K562 (cell line): ENCODE measurements at places on chromosomes 16 and 17.

GRCh38 chr16:85029981-85030401, 2.4 kb downstream of the KIAA0513 start:
- DNase-seq = no peak

DNA sequence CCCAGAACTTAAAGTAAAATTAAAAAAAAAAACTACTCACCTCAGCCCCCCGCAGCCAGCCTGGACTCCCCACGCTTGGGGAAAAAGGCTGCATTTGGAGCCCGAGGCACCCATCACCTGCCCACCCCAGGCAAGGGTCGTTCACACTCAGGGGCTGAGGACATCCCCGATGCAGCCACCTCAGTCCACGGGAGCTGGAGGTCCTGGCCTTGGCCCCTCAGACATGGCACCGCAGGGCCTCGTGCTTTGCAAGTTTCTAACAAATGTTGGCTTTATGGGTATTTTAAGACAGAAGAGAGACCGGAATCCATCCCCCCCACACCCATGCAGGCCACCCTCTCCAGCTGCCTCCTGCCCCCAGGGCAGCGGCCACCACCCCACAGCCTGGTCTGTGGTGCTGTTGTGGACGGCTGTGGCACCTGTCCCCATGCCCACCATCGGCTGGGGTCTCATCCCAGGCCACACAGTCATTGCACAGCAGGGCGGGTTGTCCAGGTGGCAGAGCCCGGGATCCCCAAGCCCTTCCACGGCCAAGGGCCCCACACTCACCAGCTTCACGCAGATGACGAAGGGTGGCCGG, 116.4 kb upstream of the ZNF750 start:
- no peak for DNase-seq

DNA sequence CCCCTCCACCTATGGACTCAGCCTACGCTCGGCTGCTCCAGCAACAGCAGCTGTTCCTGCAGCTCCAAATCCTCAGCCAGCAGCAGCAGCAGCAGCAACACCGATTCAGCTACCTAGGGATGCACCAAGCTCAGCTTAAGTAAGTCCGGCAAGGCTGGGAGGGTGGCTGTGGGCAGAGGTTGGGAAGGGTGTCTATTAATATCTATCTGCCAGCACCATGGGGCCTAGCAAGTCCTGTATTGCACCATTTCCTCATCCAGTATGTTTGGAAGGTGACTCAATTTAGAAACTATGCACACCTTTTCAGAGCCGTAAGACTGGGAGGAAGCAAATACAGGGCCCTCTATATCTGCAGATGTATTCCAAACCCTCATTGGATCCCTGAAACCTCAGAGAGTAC, 45.0 kb upstream of the ARHGAP44 start:
- DNase-seq = no peak

GRCh38 chr16:54934481-54935265, 4.0 kb downstream of the IRX5 start:
- DNase-seq = no peak

GRCh38 chr16:1333149-1333812, at the start of gene BAIAP3:
Gene BAIAP3 (plus strand): TSS chr16:1333645. CDS start chr16:1338550, 4,905 bp downstream.
- DNase-seq = peak; percentile 74

- no peak for DNase-seq
These were observed 10.9 kb upstream of the TMEM170A start for GRCh38 chr16:75475420-75475847.

DNA sequence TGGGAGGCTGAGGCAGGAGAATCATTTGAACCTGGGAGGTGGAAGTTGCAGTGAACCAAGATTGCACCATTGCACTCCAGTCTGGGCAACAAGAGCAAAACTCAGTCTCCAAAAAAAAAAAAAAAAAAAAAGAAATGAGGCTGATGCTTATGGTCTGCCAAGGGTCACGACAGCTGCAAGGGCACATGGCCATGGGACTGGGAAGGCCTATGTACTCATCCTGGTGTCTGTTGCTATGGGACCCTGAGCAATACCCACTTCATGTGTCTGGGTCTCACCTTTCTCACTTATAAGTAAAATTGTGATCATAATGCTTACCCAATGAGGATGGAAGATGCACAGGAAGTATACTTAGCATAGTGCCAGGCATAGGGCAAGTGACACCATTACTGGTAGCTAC, 16.6 kb downstream of the MIEF2 start:
- no peak for DNase-seq

DNA sequence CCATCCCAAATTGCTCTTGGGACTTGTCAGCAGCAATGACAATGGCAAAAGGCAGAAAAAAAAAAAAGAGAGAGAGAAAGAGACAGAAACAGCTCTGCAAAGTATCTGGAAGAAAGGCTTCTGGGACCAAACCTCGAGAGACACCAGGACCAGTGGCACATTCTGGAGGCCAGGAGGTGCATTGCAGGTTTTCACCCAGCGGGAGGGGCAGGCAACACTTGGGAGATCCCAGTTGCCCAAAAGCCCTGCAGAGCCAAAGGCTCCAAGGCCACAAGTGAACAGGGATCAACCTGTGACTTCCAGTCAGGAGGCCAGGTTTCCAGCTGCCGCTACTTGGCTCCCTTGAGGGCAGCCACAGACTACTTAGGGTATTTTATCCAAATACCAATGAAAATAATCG, 110.8 kb upstream of the CDH5 start:
- DNase-seq = no peak

DNA sequence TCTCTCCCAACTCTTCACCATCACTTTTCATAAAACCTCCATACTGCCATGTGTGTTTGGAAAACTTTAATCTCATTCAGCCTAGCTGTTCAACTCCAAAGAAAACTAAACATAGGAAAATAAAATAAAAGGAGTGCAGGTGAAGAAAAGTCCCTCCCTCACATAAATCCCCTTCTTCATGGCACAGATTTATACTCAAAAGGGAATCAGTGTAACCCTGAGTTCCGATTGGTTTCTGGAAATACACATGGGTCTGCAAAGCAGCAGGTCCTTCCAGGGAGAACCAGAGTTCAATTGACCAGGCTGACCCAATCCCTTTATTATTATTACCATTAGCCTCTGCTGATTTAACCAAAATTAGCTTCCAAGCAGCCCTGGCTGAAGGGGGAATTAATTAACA, 8.9 kb upstream of the HOXB2 start:
- DNase-seq = no peak

DNA sequence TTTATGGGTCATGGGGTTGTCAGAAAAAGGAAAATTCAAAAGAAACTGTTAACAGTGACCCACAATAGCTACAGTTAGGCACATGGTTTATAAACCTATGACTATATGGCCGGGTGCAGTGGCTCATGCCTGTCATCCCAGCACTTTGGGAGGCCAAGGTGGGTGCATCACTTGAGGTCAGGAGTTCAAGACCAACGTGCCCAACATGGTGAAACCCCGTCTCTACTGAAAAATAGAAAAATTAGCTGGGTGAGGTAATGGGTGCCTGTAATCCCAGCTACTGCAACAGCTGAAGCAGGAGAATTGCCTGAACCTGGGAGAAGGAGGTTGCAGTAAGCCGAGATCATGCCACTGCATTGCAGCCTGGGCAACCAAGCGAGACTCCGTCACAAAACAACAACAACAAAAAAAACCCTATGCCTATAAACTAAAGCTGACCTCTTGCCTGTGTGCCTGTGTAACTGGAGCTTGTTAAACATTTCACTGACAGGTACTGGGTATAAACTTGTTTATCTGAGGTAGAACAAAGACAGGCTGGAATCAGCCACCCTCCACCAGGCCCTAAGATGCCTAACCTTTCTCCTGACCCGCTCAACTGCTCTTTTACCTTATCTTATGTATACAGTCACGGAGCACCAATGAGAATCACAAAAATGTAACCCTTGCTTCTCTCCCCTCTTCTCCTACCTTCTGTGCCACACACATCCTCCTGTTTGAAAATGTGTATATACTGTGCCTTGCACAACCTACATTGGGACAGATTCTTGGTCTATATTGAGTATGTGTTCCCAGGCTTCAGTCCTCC, 62.9 kb upstream of the ATF7IP2 start:
- DNase-seq = peak; percentile 67

DNA sequence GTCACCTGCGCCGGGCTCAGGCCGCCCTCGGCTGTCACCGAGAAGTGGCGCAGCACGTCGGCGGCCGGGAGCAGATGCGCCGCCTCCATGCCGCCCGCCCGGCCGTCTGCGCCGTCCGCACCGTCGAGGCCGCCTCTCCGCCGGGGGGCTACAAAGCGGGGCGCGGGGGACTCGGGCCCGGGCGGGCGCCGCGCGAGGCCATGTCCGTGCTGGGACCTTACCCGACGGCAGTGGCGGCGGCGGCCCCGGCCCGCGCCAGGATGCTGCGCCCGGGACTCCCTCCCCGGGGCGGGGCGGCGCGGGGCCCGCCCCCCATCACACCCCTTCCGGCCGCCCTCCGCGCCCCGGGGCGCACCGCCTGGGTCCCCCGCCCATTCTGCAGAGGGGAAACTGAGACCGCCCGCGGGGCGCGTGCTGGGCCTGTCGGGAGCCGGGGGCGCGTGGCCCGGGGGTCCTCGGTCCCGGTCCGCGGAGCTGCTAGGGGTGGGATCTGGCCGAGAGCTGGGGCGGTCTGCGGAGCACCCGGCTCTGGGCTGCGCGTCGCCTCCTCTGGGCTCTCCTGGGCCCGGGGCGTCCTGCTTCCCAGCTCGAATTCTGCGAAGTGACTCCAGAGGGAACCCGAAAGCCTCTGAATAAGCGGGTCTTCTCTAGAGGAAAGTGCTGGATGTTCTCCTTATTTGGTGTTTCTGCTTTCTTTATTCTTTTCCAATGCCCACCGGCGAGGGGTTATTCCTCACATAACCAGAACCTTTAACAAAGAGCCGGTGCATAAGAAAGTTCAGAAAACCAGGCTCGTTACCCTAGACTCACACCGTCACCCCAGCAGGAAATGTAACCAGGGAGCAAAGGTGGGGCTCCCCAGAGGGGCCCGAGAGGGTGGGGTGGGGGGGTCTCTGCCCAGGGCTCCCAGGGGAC, at the start of gene ATP2A3:
TSS of gene ATP2A3 (minus strand) at position 235 of the 915 bp plus-strand sequence. CDS start at position 89, 146 bp downstream.
- DNase-seq = peak; percentile 76

- peak; percentile 63 for DNase-seq
These were observed 88.2 kb upstream of the CORO6 start for GRCh38 chr17:29710891-29711418.

GRCh38 chr17:3961564-3962047, 2.6 kb downstream of the ATP2A3 start:
- no peak for DNase-seq

DNA sequence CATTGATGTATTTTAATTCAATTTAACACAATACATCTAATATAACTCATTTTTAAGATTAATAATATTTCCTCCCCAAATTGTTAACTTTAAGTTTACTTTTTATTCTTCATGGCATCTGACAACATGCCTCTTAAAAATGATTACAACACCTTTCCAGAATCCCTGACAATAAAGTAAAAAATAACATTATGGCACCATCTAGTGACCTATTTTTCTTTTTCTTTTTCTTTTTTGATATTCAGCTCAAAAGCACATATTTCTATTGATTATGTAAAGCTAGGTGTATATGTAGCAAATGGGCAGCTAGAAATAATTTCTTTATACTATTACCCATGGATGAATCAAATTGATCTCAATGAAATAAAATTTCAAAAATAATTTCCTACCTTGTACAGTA, 834.3 kb upstream of the CDH8 start:
- no peak for DNase-seq

GRCh38 chr17:68737761-68738443, 136.7 kb upstream of the FAM20A start:
- DNase-seq = no peak

GRCh38 chr16:78684030-78684611, 584.7 kb downstream of the WWOX start:
- no peak for DNase-seq

DNA sequence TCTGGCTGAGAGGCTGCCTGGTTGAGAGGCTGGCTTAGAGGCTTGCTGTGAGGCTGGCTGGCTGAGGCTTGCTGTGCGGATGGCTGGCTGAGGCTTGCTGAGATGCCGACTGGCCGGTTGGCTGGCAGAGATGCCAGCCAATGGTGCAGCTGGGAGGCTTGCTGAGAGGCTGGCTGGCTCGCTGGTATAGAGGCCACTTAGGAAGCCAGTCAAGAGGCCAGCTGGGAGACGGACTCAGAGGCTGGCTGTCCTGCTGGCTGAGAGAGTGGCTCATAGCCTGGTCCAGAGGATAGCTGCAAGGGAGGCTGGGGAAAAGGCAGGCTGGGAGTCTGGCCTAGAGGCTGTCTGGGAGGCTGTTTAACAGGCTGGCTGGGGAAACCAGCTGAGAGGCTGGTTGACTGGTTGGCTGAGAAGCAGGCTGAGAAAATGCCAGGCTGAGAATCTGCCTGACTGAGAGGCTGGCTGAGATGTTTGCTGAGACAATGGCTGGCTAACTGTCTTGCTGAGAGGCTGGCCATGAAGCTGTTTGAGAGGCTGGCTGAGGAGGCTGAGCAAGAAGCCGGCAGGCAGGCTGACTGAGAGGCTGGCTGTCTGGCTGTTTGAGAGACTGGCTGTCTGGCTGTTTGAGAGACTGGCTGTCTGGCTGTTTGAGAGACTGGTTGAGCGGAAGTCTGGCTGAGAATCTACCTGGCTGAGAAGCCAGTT, 37.5 kb upstream of the ACSM2B start:
- DNase-seq = no peak

GRCh38 chr17:34826332-34826731, 134.9 kb downstream of the CCT6B start:
- peak; percentile 18 for DNase-seq

- DNase-seq = no peak
These were observed 12.2 kb upstream of the CCL5 start for GRCh38 chr17:35892091-35893035.

GRCh38 chr17:41977991-41978390, 11.4 kb downstream of the CNP start:
- no peak for DNase-seq

- DNase-seq = no peak
These were observed 346.2 kb upstream of the TBX2 start for GRCh38 chr17:61053469-61053868.

DNA sequence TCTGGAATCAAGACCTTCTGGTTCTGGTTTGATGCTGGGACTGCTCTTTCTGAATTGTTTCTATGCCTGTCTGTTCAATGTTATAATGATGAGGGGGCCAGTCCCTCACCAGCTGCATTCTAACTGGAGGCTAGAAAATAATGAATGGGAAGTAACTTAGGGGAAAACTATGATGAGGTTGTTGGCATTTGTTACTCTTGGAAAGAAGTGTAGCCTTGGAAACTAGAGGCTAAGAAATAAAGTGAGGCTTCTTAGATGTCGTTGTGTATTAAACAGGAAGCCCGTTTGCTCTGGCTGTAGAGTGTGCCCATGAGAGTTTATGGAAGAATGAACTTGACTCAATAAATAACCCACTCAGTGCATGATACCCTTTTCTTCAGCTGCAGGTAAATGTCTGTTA, 140.8 kb downstream of the PRKCA start:
- DNase-seq = no peak
